ENCODE measurements at places on chromosomes 5 and 9. TPM values are rescaled to one million over a fixed set of nuclear protein-coding genes. Genes with fewer than 3 reads are reported as not detected.

LPAR1 gene
- 85.1 TPM for total RNA-seq

PRDM9 gene
- total RNA-seq, result not detected

PFN3 gene
- not detected for total RNA-seq

G3BP1 gene
- 64.7 TPM for total RNA-seq

HDAC3 gene
- 56.2 TPM for total RNA-seq

RNF20 gene
- 31.0 TPM for total RNA-seq

DNA sequence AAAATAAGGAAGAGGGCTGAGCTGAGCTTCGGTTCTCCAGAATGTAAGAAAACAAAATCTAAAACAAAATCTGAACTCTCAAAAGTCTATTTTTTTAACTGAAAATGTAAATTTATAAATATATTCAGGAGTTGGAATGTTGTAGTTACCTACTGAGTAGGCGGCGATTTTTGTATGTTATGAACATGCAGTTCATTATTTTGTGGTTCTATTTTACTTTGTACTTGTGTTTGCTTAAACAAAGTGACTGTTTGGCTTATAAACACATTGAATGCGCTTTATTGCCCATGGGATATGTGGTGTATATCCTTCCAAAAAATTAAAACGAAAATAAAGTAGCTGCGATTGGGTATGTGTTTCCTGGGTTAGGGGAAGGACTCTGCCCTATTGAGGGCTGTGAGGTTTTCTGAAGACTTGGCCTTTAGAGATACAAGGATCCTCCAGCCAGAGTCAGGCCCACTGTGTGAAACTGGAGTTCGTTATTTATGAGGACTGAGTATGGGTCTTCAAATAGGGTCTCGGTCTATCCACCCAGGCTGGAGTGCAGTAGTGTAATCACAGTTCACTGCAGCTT is 3.8 kb downstream of the EGR1 start:
- no peak for DNase-seq

DNA sequence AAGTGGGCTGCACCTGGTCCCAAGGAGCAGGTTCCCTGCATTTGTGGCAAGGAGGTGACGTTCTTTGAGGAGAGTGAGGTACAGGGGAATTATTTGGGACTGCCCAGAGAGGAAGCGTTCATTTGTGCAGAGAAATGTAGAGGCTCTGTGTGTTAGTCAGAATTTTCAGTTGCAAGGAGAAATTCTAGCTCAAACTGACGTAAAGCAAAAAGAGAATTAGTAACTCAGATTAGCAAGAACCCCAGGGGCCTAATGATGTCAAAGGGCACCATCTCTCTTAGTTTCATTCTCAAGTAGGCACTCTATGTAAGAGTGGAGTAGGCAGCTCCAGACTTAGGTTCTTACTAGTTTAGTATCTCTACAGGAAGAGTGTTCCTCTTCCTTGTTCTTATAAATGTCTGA is 2.4 kb upstream of the TXN start:
- no peak for DNase-seq

DNA sequence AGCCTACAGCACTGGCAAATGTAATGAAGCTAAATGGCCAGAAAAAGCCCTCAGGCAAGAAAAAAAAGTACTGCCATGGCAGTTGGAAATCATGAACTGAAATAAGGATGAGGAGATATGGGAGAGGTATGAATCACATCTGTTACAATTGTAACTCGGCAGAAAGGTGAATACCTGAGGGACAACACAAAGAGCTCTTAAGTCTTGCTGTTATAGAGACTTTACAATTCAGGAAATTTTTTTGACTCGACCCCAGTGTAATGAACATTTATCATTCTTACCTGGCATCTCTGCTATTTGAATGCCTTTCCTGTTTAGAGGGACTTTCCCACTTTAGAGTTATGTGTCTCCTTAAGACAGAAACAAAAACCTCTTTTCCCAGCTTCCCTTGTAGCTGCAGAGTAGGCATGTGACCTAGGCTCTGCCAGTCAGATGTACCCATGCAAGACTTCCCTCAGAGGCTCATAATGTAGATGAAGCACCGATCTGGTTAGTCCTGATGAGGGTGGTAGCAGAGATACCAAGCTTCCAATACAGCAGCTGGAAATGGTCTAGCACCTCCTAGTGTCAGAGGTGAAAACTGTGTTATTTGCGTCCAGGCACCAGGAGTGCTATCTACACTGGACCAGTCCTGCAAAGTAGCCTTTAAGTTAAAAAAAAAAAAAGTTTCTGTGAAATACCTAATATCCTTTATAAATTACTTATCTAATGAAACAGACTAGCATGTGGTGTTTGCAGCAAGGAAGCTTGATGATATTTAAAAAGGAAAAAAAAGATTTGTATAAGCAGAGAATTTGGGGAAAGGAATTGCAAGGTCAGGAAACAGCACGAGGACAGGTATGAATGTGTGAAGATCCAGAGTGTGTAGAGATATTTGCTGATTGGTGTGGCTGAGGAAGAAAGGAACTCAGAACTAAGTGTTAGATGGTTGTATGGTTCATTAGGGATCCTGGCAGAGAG is 146.9 kb upstream of the SLC1A3 start:
- no peak for DNase-seq

DNA sequence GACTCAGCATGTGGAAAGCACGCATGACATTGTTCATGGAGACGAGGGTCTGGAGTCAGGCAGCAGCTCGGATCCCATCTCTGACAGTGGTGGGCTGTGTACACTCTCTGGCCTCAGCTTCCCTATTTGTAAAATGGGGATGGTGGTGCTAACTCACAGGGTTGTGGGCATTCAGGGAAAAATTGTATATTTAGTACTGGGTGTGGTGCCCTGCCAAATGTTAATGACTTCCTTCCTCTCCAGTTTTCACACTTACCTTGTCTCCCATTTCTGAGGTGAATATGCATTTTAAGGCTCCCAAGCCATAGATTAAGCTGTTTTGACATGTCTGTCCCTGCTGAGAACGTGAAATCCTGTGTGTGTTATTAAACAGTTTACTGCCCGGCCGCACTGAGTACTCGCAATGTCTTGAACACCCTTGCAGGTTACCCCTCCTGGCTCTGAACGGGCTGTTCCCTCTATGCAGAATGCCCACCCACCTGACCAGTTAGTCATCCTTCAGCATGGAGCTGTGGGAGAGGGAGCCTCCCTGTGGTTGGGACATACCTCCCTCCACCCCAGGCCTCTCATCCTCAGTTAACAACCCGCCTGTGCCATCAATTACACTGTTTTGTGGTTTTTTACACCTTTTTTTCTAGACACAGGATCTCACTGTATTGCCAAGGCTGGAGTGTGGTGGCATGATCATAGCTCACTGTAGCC is 25.8 kb downstream of the TJP2 start:
- DNase-seq, result no peak

- DNase-seq, result no peak
Measured at GRCh38 chr9:126984969-126985368, 70.4 kb downstream of the RALGPS1 start.

- DNase-seq, result no peak
Measured at GRCh38 chr5:72269411-72269780, 50.6 kb downstream of the MRPS27 start.

DNA sequence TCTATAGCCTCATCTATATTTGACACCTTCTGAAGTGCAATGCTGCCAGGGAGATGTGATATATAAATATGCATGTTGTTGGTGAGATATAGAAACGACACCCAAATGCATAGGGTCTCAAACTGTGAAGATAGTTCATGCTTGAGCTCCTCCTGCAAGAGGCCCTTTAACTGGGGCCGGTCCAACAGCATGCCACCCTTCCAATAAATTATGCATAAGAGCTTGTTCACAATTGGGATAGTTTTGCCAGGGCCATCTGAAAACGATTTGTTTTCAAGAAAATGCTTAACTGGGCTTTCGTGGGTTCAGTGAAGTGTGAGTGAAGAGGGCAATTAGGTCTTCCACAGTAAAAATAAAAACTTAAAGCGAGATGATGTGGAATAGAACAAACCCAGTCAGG is 424.2 kb upstream of the WWC1 start:
- DNase-seq, result no peak

GRCh38 chr5:23507278-23507685 is at the start of gene PRDM9:
Gene PRDM9 (plus strand): TSS chr5:23507609. CDS start chr5:23509034, 1,425 bp downstream.
- no peak for DNase-seq

DNA sequence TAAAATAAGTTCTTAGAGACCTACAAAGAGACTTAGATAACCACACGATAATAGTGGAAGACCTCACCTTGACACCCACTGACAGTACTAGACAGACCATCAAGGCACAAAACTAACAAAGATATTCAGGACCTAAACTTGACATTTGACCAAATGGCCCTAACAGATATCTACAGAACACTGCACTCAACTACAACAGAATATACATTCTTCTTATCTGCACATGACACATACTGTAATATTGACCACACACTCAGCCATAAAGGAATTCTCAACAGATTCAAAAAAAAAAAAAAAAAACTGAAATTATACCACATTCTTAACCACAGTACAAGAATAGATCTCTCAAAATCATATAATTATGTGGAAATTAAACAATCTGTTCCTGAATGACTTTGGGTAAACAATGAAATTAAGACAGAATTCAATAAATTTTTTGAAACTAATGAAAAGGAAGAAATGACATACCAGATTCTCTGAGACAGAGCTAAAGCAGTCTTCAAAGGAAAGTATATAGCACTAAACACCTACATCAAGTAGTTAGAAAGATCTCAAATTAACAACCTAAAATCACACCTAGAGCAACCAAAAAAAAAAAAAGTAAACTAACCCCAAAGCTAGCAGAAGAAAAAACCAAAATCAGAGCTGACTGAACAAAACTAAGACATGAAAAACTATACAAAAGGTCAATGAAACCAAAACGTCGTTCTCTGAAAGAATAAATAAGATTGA is 362.3 kb upstream of the POU5F2 start:
- no peak for DNase-seq

DNA sequence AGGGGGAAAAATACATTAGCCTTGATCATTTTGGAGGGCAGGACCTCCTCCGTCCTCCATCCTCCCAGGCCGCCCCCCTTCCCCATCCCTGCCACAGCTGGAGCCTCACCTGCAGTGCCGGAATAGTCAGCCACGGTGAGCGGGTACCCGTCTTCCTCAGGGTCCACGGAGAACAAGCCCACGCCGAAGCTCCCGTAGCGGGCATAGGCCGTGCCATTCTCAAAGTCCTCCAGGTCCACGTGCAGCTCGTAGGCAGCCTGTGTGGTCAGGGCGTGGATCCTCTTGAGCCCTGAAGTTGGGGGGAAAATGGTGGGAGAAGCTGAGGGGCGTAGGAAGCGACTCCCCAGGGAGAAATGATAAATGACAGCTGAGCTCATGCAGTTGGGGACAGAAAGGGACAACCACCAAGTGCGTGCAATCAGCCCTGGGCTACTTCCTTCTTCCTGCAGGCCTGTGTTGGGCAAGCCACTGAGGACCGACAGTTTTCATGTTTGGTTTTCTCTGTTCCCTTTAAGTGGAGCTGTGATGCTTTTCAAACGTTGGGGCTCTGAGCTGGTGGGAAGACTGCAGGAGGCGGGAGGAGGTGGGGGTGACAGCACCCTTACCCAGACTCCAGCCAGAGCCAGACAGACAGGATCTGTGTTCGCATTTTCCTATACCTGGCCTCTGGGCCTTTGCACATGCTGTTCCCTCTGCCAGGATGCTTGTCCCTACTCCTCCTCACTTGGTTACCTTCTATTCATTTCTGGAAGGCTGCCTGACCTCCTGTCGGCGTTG is 8.7 kb upstream of the QRFP start:
- no peak for DNase-seq

DNA sequence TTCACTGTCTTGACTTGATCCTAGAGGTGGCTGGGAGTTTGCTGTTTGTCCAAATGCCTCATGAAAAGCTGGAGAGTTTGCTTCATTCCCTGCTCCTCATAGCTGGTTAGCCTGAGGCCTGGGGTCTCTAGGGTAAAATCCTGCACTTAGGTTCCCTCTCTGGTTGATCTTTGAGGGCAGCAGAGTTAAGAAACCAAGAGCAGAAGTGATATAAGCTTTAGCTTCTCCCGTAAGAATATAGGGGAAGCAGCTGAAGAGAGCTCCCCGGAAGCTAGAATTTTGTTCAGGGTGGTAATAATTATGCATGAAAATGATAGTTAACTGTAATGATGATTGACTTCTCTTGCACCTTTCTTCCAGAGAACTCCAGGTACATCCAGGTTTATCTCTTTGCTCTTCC is 1.4 kb downstream of the FAM53C start:
- DNase-seq, result no peak

GRCh38 chr5:17989567-17990563 is 355.6 kb downstream of the TAF11L14 start:
- DNase-seq, result no peak

DNA sequence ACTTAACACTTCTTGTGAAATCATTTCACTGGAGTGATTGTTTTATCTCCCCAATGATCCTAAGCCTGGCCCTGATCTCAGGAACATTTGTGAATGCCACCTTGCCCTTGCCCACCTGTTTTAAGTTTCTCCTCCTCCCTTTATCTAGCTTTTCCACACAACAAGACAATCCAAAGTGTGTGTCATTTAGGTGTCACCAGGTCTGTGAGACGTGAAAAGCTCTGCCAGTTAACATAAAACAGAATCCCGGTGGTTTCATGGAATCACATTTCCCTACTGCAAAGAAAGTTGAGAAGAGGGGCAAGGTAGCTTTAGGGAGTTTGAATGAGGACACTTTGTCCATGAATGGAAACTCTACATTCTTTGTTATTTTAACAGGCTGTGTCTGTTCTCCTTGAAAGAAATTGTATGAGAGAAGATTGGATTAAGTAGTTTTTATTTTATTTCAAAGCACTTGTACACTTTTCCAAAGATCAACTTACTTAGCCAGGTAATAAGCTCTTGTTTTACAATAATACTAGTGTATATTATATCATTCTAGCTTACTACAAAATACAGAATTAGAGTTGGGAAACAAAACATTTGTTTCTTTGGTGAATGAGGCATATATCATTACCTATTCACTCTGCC is 239.0 kb downstream of the ISL1 start:
- DNase-seq, result no peak

DNA sequence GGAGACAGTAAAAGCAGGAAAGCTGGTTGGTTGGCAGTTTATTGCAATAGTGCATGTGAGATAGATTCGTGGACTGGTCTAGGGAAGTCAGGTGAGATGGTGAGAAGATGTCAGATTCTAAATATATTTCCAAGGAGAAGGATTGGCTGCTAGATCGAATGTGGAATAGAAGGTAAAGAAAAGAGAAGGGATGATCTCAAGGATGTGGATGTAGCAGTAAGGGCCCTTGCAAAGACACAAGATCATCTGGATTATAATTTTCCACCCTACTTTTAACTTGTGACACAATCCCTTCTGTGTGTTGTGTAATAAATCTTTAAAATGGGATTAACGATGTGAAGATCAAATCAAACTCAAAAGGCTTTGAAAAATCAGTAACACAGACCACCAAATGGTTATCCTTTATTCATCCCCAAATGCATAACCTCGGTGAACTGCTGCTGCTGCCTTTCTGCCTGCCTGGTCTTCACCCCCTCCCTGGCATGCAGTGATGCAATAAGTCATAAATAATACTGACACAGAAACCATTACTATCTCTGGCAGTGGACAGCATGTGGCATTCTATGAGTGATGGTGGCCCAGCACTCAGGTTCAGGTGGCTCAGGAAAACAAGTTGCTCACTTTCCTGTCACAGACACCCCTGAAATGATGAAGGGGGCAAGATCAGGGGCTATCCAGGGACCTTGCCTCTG is 178.4 kb downstream of the FAM114A2 start:
- DNase-seq, result no peak

GRCh38 chr5:1523480-1523792 is 324 bp downstream of the LPCAT1 start:
- DNase-seq, result no peak
